ENCODE measurements at places on chromosomes 1 and 21.
A peak's percentile ranks its signal among the peaks of the same experiment; 100 is the strongest.

DNA sequence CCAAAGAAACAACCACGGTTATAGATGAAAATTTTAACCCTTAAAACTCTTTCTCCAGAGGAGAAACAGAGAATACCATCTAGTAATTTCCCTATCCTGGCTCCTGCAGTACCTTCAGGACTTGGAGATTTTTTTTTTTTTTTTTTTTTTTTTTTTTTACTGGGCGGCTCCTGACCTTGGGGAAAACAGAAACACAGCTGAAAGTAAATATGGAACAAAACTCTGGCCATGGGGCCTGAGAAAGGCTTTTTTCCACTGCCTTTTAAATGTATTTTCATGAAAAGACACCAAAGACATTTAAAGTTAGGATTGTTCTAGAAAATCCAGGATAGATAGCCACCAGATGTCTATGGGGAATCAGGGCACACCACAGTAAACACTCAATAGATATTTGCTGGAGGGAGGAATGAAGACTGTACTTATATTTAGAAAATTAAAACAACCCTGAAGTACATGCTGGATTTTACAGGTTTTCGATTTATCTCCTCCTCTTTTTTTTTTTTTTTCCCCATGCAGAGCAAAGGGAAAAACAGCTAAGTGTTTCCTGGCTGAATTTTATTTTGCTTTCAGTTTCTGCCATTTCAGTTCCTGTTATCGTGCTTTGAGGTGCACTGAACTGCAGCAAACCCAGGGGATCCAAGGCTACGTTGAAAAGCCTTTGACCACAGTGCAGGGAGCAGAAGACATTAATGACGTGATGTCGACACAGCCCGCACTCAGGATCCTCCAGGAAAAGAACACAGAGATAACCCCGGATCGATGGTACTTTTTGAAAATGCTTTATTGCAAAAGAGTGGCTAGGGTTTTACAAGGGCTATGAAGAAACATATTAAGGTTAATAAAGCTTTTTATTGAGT lies 35.7 kb upstream of the CNN3 start:
- DNase-seq, result peak; percentile 44

DNA sequence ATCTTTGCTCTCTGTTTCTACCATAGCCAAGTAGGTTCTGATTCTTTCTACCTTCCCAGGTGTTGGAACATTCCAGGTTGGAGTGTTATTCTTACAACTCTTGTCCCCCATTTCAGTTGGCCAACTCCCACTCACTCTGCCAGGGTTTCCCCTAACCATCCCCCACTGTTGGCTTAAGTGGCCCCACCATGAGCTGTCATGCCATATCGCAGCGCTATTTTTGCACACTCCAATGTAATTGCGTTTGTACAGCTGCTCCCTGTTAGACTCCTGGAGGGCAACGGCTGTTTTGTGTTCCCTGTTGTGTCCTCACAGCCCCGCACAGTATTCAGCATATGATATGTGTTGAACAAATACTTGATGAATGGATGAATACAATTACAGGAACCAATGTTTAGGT lies 117.7 kb upstream of the ETS2 start:
- DNase-seq, result no peak

GRCh38 chr1:233109096-233109495 lies 158.7 kb downstream of the NTPCR start:
- no peak for DNase-seq

GRCh38 chr1:41524676-41525675 lies 40.5 kb upstream of the EDN2 start:
- no peak for DNase-seq

- DNase-seq, result no peak
Observed at GRCh38 chr21:15425049-15425448, 304.7 kb upstream of the USP25 start.

DNA sequence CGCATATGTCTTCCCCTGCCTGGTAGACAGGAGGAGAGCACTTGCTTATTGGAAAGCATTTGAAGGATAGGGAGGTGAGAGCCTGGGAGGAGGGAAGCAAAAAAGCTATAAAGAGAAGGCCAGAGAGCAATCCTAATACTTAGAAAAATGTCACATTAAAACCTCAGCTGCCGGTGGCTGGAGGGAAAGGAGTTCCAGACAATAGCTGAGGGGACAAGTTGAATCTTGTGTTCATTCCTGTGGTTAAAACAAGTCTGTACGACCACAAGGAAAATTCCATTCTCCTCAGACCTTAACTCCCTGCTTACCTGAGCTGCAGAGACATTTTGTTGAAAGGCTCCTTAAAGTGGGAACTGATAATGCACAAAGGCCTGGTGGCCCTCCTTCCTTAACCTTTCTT lies 218.8 kb upstream of the CAMK1G start:
- no peak for DNase-seq

GRCh38 chr1:36284517-36284916 lies 21.7 kb upstream of the SH3D21 start:
- no peak for DNase-seq

DNA sequence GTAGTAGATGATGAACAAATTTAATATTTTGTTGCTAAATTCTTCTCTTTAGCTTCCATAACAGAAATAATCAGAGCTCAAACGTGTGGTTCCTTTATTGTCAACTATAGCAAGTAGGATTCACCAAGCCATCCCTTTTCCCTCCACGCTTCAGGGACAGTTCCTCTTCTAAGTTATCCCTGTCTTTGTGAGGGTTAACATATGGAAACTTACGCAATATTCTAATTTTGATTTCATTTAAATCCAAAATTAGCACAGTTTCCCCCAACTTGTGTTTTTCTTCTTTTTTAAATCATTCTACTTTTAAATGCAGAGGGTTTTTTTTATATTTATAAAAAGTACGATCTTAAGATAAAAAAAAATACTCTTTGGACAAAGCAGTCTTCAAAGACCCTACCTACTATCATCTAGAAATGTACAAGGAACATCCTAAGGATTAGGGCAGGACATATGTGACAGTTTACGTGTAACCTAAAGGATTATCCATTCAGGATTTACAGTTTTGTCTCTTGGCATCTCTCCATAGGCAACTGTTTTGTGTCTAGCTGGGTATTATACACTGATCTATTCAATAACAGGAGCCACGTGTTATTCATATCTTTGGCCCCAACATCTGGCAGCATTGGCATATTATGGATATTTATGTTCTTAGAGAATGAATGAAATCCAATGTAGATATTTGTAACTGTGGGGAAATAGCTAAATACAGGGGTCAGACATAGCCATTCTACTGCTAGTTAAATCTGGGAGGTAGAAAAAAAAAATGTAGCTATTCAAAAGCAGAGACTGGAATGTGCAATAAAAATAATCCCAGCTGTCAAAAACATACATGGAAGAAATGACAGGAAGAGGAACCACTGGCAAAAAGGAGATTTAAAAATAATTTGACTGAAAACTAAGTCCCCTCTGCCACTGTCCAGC lies 272.9 kb downstream of the NEGR1 start:
- DNase-seq, result no peak

DNA sequence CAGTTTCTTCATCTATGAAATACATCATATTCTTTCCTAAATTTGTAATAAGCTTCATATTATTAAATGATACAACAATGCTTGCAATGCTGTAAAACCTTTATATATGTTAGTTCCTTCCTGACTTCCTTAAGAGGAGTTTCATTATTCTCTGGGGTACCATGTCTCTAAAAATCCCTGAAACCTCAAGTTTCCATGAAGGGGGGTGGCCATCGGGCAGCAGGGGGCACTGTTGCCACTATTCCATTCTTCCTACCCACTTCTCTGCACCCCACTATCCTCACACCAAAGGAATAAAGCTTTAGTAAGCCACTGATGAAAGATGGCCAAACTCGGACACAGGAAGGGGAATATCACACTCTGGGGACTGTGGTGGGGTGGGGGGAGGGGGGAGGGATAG lies 9.0 kb upstream of the DMRTB1 start:
- no peak for DNase-seq

DNA sequence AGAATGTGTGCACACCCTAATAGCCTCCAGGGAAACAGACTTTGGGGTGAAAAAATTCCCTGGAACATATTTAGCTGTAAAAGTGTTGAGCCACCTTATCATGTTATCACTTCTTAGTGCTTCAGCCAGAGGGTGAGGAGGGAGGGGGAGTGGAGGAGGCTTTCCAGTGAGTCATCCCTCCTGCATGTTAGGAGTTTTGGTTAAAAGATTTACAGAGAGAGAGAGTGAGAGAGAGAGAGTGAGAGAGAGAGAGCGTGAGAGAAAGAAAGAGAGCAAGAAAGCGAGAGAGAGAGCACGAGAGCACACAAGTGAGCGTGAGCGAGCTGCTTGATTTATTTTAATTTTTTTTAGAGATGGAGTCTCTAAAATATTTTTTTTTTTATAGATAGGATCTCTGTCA lies 13.5 kb upstream of the CACNA1E start:
- DNase-seq, result no peak

DNA sequence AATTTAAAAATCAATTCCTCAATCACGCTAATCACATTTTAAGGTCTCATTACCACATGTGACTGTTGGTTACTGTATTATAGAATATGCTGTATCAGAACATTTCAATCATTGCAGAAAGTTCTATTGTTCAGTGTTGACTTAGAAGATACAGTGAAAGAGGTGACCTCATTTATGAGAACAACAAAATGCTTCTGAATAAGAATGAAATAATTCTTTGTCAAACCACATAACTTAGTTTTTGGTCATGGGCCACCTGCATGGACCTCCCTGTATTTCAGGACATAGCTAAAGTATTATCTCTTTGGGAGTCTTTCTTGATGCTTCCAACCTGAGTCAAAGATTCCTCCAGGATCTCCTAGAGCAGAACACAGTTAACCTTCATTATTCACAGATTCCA lies 22.3 kb downstream of the MFSD2A start:
- no peak for DNase-seq

DNA sequence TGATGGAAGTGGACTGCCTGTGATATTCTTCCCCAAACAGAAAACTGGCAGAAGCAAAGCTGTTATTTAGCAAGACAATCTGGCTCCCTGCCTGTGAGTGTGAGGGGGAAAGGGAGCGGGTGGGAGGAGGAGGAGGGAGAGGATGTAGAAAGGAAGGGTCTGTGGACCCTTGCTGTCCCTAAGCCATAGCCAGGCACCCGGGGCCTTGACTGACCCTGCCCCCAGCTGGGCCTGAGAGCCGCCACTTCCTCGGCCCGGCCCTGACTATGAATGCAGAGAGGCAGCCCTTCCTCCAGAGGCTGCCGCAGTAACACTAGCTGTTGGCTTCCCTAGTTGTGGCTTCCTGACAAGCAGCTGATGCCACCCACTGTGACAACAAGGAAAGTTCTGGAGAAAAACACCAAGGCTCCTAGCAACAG lies 13.9 kb downstream of the PLA2G2F start:
- no peak for DNase-seq

- no peak for DNase-seq
Observed at GRCh38 chr1:3459940-3460671, 5.6 kb downstream of the ARHGEF16 start.

DNA sequence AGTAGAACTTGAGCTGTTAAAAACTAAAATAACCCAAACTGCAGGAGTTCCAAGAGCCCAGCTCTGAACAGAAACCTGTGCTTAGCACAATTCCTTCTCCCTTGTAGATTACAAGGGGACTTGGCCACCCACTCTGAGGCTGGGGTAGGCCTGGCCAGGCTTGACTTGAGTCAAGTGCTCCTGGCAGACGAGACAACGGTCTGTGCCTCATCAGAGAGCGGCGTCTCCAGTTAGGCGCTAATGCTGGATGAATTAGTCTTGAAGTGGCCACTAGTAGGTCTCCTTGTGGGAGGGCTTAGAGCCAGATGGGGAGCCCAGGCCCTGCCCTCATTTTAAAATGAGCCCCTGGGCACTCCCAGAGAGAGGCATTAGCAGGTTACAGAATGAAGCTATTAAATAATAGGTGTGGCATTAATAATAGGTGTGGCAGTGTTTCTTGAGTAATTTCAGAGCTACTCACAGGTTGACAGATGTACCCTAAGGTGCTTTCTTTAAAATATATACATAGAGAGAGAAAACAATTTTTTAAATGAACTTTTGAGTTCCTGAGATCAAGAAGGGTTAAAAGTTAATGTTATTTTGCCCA lies 1.1 kb downstream of the EEIG2 start:
- peak; percentile 77 for DNase-seq

- no peak for DNase-seq
Observed at GRCh38 chr1:56799605-56800400, 19.4 kb downstream of the FYB2 start.

DNA sequence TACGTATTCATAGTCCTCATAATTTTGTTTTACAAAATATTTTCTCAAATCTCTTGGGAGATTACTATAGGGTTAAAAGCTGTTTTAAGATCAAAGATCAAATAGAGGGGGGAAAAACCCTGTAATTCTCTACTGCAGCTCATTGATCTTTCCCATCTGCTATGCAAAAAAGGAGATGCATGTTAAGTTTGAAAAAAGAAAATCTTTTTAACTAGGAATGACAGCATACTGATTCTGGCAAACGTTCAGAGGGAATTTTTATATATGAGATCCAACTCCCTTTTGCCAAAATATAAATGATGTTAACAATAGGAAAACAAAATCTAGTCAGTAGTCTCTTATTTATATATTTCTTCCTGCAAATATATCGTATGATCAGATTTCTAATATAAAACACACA lies 69.1 kb downstream of the SMYD3 start:
- DNase-seq, result no peak

GRCh38 chr1:218475275-218475674 lies 130.1 kb downstream of the TGFB2 start:
- no peak for DNase-seq

- DNase-seq, result no peak
Observed at GRCh38 chr1:201275253-201275666, 8.0 kb upstream of the PKP1 start.

DNA sequence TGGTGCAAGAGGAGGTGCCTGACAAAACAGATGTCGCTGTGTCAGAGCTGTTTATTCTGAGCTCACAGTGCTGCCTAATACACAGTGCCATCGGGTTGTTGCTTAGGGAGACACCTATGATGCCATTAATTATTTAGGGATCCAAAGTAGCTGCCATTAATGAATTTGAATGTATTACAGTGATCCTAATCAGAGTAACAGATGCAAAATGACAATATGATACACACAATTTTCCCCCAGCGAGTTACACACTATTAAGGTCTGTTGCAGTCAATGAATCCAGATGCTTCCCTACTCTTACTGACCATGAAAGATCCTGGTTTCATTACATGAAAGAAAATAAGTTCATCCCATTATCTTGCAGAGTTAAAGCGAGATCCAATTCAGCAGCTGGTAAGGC lies 91.3 kb downstream of the RWDD3 start:
- no peak for DNase-seq

DNA sequence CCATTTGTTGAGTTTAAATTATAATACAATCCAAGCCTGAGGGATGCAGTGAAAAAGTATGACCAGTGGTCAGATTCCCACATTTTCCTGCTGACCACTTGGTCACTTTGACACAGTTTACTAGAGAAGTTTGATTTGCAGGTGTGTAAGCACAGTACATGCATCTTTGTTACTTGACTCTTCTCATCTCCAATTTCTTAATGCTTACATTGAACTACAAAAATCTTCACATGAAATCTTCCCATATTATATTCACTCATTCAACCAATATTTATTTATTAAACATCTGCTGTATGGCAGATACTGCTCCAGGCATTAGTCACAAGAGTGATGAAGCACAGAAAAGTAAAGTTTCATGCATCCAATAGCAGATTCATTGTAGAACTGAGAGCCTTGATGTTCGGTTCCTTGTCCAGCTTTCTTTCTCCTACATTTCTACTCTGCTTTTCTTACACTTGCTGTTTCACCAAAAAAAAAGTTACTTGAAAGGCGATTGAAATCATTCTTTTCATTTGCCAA lies 211.7 kb downstream of the NFIA start:
- DNase-seq, result no peak

Measured in GM20000 (cell line).